Iris pigment epithelial cell (primary cell): ENCODE measurements at places on chromosomes 3 and 15.
A peak's percentile ranks its signal among the peaks of the same experiment; 100 is the strongest.

DNA sequence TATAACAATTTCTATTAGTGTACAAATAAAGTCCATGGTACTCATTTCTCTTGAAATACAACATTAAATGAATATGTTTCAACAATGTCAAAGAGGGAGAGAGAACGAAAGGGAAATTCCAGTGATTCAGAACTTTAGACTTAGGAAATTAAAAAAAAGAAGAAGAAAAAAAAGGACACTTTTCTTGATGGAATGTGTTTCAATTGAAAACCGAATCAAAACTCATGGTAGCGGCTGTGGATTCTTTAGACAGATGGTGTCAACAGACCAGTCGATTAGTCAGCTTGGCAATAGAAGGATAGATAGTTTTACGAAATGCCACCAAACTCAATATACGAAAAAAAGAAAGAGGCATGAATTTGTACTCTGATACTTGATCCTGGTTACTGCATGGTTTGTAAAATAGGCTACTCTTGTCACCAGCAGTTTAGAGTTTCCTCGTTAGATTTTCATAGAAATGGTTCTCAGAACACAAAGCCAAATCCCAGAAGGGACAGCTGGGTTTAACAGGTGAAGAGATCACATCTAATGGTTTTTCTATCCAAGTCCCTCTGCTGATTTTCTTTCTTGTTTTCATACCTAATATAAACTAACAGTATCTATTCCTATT is 793.5 kb downstream of the ROBO1 start:
- peak; percentile 74 for DNase-seq

GRCh38 chr3:58837141-58837843 is 170.7 kb upstream of the FAM3D start:
- no peak for DNase-seq

- DNase-seq, result peak; percentile 30
These were observed 799.8 kb downstream of the NSUN3 start for GRCh38 chr3:94862703-94863102.

GRCh38 chr3:183038221-183038620 is 57.9 kb upstream of the DCUN1D1 start:
- DNase-seq, result no peak

DNA sequence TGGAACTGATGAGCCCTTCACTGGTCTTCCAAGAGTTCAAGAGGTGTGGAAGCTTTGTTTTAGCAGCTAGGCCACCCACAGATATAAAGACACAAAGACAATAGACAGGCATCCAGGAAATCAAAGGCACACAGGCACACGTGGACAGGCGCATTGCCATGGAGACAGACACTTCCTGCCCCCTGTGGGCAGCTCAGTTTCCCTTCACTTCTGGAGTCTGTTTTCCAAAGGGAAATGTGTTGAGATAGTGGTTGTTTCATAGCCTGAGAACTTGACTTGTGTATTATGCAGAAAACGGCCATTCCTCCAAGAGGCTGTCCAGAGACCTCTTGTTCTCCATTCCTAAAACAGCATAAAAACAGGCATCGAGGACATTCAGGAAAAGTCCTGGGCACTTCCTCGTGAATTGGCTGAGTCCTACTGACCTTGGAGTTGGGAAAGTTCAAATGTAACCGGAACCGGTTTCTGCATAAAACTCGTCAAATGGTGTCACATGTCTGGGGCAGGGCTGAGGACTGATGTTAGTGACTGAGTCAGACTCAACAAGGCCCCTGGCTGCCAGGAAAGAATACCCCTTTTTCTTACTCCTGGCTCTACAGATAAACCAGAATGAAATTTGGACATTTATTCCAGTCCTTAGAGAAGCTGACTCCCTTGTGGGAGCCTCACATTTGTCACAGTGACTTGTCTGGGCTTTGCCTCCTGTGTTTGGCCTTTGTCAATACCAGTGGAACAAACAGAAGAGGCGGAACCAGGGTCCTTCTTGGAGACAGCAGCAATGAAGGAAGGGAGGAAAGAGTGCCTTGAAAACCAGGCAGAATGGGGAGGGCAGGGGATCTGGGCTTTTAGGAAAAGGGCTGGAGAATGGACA is 1.3 kb downstream of the ALPK3 start:
- peak; percentile 28 for DNase-seq

DNA sequence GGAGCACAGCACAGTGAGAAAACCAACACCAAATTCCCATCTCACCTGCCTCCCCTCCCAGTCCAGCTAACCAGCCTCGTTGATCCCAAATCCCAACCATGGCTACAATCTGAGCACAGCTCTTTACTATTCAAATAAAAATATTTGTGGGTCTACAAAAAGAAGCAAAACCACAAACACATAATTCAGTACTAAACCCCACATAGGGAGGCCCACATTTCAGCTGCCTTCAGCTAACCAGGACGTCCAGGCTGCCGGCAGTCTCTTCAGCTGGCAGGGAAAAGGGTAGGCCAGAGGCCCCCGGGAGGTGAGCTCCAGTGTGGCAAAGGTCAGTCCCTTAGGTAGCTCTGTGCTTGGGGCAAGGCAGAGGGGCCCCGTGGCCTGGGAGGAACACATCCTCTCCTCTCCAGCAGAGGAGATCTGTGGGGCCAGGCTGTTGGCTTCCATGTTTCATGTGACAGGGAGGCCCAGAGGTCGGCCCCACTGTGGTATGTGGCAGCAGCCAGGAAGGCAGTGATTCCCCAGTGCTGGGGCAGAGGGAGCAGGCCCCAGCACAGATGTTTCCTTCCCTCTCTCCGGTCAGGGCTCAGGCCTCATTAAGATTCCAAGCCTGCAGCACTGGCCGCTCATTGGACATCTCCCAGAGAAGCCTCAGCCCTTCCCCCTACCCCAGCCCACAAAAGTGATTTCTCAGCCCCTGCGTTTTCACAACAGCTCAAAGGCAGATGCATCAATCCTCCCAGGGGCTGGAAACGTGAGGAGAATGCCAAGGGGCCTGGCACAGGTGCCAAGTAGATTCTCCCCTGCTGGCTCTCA is 381.4 kb downstream of the NTRK3 start:
- DNase-seq, result no peak

DNA sequence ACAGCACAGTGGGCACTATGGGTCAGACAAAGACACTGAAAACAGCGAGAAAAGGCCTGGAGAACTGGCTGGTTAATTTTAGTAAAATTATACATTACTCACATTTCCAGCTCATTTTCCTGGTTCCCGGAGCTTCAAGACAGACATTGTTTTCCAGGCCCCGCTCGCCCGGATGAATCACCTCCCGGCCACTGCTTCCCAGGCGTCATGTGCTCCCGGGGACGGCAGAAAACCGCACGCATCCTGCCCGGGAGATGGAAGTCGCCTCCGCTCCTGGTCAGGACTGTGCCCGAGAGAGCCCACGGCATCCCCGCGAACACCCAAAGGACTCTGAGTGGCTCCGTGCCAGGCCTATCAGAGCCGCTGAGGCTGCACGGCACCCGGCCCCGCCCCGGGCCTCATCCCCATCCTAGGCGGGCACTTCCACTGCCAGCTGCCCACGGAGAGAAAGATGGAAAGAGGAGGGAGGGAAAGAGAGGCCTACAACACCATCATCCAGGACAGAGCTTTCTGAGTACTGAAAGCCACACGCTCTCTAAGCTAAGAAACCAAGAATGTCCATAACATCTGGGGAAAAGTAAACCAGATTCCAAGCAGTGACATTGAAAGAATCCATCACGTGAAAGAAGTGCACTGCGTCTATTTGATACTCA is 75.1 kb downstream of the VGLL4 start:
- peak; percentile 87 for DNase-seq

DNA sequence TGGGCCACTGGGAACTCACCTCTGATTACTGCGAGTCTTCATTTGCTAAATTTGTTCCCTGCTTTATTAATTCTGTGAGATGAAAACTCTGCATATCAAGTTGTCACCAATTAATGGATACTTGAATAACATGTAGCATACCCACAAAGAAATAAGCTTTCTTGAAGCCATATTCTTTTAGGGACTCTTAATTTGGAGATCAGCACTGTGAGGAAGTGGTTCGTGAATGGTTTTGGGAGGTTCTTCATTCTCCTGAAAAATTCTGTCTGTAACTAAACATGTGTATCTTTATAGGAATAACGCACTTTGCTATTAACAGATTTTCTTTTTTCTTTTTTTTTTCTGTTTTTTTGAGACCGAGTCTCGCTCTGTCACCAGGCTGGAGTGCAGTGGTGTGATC is 19.1 kb upstream of the TBC1D5 start:
- no peak for DNase-seq

DNA sequence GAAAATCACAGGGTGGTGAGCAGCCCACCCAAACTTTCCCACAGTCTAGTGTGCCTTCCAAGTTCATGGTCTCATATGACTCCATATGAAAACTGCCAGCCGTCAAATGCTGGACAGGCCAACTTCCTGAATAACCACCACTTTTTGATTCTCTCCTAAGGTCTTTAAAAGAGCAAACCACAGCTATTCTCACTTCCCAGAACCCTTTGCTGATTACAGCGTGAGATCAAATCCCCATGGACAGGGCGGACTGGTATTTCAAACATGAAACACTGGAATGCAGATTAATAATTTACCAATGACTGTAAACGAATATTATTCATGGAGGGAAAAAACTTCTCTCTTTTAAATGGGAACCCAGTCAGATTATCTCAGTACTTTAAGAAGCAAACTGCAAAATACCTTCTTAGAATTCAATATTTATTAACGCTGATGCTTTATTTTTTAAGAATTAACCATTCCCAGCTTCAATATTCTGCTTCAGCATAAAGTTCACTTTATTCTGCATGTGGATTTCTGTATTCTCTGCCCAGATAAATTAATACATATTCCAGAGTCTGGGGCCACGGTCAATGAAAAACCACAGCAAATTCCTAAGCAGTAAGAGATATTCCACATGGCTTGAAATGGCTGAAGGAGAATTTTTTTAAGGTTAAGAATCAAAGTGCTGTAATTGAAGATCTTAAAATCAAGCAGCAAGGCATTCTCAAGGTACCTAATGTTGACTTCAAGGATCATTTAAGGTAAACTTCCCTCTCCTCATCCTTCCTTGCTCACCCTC is 42.9 kb downstream of the MYO1E start:
- DNase-seq, result peak; percentile 90

GRCh38 chr3:192884777-192885773 is 32.6 kb downstream of the MB21D2 start:
- peak; percentile 83 for DNase-seq

DNA sequence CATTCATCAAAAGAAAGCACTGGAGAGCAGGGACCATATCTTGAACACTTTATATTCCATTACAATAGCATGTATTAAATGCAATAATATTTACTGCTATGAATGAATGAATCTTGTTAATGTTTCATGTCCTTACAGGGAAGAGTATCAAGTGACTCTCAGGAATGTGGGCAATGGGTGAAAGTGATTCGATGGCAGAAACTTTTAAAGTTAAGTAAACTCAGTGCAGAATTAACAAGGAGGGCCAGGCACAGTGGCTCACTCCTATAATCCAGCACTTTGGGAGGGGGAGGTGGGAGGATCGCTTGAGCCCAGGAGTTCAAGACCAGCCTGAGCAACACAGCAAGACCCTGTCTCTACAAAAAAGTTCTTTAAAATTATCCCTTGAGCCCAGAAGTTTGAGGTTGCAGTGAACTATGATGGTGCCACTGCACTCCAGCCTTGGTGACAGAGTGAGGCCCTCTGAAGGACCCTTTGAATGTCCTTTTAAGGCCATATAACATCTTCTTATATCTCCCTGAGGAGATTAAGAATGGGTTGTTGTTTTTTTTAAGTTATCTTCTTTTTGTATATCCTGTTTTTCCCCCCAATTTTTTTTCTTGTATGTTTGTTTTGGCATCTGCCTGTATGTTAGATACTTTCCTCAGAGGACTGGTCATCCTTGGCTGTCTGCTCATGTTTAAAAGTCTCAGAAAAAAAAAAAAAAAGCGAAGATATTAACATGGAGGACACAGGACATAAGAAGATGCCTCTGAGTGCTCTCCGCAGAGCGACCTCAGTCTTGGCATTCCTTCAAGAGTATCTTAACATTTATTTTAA is 9.6 kb upstream of the FSIP1 start:
- no peak for DNase-seq

DNA sequence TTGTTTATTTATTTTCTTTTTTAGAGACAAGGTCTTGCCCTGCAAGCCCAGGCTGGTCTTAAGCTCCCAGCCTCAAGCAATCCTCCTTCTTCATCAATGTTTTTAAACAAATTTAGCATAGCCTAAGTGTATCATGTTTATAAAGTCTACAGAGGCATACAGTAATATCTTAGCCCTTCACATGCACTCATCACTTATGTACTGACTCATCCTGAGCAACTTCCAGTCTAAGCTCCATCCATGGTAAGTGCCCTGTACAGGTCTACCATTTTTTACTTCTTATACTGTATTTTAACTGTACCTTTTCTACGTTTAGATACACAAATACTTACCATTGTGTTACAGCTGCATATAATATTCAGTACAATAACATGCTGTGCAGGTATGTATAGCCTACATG is 860.0 kb downstream of the FHIT start:
- no peak for DNase-seq

- DNase-seq, result no peak
These were observed 110.4 kb downstream of the CBLB start for GRCh38 chr3:105758451-105758850.

- DNase-seq, result peak; percentile 63
These were observed 12.3 kb downstream of the BTLA start for GRCh38 chr3:112486811-112487505.

GRCh38 chr3:185928496-185928895 is 9.3 kb downstream of the TRA2B start:
- no peak for DNase-seq

GRCh38 chr3:13495351-13495813 is 15.3 kb downstream of the HDAC11 start:
- no peak for DNase-seq

- peak; percentile 36 for DNase-seq
These were observed 126.9 kb upstream of the MEF2A start for GRCh38 chr15:99438691-99439523.

DNA sequence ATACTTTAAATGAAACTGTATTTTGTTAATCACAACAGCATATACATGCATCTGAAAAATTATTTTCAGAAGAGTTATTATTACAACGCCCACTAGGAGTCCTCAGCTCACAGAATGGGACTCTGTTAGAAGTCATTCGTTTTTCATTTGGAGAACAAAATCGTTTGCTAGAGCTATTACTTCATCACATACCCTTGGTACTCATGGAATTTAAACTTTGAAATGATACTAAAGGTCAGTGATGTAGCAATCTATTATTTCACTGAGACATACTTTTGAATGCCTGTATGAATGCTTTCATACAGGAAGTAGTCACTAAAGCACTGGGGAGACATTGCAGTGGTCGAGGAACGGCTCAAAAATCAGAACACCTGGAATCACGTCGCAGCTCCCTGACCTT is 198.1 kb downstream of the MBNL1 start:
- peak; percentile 92 for DNase-seq

DNA sequence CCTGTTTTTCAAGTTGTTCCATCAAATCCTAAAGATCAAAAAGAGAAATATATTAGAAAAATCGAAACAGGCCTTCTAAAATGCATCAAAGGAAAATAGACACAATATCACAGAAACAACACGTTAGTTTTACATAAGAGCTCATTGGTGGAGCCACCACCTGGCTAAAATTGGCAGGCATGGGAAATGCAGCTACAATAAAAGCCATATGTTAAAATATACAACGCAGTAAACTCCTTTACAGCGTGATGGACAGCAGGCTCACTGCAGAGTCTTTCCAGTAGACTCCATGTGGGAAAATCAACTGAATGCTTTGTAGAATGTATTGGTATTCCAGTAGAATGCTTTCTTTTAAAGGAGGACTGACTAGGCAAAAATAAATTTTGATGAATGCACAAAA is 40.9 kb upstream of the MYO5C start:
- no peak for DNase-seq
